ENCODE measurements at places on chromosomes 5 and 9.

DNA sequence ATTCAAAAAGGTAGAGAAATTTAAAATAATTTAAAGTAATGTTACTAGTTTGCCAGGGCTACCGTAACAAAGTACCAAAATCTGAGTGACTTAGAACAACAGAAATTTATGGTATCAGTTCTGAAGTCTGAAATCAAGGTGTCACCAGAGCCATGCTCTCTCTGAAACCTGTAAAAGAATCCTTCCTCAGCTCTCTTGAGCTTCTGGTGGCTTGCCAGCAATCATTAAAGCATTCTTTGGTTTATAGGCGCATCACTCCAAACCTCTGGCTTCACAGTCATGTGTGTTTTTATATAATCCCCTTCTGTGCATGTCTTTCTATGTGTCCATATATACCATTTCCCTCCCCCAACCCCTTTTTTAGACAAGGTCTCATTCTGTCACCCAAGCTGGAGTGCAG, 220.3 kb downstream of the COX7C start:
- DNase-seq, result no peak

- no peak for DNase-seq
Measured at GRCh38 chr9:94821098-94821887, 94.8 kb downstream of the AOPEP start.

DNA sequence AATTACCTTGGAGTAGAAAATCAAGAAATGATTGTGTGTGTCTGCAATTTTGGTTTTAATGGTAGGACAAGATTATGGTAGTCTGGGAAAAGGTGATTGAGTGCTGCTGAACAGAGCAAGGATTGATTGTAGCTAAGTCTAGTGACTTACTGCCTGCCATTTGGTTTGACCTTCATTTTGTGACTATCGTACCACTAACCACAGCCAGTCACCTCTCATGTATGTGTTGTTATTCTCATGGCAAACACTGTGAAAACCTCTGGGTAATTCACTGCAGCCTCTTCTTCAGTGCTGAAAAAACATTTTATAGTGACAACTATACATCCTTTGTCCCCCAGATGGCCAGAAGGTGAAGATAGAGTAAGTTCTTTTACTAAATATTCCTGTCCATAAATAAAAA, 37.5 kb downstream of the CTNNA1 start:
- DNase-seq, result no peak

DNA sequence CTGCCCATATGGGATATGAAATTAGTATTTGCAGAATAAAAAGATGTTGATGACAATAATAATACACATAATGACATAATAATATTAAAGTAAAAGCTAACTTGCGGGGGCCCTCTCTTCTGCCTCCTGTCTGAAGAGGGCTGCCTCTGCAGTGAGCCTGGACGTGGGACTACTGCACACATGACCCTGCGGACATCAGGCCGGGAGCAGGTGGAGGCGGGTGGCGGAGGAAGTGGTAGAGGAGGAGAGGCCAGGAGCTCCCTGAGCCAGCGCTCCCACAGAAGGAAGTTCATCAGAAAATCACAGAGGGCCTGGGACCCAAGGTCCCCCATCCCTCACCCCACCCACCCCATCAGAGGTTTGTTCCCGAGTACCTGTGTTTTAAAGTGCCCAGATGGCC, 60.5 kb downstream of the ROPN1L start:
- DNase-seq, result no peak

GRCh38 chr5:42064821-42065220, 139.7 kb downstream of the FBXO4 start:
- DNase-seq, result no peak

GRCh38 chr5:141657937-141658545, 6.8 kb upstream of the FCHSD1 start:
- DNase-seq, result no peak

DNA sequence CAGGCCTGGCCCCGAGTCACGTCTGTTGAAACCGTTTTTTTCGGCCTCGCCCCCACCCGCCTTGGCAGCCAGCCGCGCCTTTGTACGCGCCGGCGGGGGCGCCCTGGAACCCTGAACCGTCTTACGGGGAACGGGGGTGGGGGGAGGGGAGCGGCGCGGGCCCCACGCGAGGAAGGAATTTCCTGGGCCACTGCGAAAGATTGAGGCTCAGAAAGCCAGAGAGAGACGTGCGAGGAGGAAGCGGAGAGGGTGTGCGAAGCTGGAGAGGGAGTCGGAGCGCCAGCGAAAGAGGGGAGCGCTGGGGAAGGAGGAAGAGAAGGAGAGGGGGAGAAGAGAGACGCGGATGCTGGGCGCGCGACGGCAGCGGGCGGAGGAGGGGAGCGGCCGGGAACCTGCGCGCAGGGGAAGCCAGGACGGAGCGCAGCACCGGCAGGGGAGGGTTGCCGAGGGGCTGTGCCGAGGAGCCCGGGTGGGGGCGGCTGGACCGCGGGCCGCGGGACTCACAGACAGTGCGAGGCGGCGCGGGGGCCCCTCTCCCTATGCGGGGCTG, 4.6 kb upstream of the PRDM12 start:
- no peak for DNase-seq

- DNase-seq, result no peak
Measured at GRCh38 chr9:134972140-134972539, 54.4 kb upstream of the FCN1 start.

DNA sequence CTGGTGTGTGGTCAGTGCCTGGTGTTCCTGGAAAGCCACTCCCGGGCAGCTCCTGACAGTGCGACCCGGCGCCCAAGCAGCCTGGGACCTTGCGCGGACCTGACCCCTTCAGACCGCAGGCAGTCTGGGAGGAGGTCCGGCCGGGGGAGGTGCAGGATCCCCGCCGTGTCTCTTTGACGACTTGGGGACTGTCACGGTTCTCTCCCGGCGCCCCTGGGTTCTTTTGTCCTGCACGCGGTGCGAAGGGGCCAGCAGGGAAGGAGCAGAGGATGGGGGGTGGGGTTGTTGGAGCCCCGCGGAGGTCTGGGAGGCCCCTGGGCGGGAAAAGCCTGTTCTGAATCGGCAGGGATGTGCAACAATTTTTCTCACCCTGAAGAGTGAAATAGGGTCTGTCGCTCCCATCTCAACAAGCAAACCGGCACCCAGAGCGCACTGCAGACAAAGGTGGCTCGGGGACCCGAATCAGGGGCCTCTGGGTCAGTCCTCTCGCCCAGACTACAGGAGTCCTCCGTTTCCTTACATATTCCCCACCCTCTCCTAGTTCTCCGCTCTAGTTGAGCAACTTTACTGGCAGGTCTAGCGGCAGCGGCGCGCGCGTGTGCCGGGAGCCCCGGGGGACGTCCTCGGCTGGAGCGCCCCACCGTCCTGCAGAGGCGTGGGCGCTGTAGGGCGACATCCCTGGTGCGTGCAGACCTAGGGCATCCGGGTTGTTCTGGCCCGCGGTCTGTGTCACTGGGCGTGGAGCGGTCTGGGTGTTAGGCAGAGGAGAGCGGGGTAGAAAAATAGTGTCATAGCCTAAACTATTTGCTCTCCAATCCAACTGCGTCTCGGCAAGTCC, 1.2 kb downstream of the VCAN start:
- DNase-seq, result no peak

DNA sequence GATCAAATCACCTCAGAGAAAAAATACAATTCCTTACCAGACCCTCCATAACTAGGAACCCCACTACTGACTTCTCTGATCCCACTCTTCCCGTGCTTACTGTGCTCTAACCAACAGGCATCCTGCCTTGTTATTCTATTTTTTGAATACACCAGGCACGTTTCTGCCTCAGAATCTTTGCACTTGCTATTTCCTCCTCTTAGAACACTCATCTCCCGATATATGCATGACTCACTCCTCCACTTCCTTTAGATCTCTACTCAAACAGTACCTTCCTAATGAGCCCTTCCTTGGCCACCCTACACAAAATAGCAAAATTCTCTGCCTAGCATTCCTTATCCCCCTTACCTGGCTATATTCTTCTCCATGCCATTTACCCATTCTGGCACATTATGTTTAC, 43.9 kb downstream of the MAPKAP1 start:
- DNase-seq, result no peak

DNA sequence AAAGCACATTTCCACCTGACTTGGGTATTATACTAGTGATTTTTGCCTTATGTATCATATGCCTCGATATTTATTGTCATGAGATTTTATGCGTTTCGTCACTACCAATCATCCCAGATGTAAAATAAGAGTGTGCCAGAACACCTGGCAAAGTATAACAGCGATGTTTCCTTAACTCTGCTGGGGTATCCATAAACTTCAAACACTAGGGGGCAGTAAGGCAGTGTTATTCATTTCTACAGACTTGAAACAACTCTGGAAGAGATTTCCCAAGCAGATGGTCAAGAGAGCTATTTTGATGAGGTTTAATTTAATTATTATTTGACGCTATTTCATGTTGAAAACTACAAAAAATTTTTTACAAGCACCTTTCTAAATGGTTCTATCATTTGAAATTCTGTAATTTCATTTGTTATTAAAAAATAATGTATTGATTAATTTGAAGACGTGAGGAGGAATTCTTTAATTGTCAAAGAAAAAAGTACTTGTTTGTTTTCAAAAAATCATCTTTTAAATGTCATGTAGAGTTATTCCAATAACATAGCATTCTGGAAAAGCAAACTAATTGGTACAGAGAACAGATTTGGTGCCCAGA, 388.5 kb upstream of the CTNND2 start:
- DNase-seq, result no peak

- no peak for DNase-seq
Measured at GRCh38 chr5:166430491-166431319, 1860.7 kb upstream of the WWC1 start.

DNA sequence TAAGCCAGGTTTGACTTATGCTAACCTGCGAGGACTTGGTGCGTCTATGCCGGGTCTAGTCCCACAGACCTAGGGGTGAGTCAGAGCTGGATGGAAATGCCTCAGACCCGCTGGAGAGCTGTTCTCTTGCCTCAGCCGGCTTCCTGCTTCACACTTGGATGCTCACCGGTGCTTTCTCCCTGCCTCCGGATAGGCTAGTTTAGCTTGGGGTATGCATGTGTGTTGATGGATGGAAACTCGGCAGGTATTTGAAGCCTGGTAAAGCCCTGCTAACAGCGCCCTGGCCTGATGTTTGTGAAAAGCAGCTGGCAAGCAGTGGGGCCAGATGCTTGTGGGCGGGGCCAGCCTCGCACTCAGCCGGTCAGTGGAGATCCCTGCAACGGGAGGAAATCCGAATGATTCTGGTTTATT, 29.3 kb downstream of the PRRC2B start:
- no peak for DNase-seq

GRCh38 chr5:157714596-157714864, 16.7 kb upstream of the THG1L start:
- DNase-seq, result no peak

- DNase-seq, result no peak
Measured at GRCh38 chr5:170826117-170826516, 35.7 kb upstream of the RANBP17 start.

DNA sequence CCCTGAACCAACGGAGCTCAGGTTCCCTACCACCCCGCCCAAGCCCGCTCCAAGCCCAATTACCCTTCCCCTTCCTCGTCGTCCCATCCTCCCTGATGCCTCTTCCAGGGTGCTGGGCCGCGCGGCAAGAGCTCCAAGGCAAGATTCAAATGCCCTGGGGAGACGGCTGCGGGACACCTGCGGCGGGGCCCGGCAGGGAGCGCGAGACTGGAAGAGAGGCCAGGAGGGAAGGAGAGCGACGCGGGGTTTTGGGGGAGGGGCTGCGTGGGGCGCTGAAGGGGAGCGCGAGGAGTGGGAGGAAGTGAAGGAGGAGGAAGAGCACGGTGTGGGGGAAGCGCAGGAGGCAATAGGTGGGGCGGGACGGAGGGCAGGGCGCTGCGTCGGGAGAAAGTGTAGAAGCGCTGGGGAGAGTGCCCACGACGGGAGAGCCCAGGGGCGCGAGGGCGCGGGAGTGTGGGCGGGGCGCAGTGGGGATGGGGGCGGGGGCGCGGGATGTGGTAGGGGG, 975 bp upstream of the NXNL2 start:
- DNase-seq, result no peak

DNA sequence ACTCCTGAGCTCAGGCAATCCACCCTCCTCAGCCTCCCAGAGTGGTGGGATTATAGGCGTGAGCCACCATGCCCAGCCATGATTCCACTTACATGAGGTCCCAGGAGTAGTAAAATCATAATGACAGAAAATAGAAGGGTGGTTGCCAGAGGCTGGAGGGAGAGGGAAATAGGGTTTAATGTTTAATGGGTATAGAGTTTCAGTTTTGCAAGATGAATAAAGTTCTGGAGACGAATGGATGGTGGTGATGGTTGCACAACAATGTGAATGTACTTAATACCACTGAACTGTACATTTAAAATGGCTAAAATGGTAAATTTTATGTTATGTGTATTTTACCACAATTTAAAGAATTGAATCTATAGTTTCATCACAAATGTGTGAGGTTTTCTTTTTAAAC, 146.5 kb upstream of the ABCA1 start:
- no peak for DNase-seq
